ENCODE measurements at places on chromosomes 1 and 21.

DNA sequence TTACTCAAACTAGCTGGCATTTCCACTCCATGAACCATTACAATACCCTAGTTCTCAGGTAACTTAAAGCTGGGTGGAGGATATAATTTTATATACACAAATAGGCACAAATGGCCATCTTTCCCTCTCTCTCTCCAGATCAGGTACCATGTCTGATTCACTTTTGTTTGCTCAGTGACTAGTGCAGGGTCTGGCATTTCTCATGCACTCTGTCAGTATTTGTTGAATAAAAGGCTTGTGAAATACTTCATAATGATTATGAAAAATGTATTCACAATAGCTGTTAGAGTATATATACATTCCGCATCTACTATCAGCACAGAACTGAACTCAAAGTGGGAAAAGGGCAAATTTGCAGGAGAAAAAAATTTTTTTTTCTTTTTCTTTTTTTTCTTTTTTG, 510.2 kb upstream of the USP24 start:
- no peak for DNase-seq

DNA sequence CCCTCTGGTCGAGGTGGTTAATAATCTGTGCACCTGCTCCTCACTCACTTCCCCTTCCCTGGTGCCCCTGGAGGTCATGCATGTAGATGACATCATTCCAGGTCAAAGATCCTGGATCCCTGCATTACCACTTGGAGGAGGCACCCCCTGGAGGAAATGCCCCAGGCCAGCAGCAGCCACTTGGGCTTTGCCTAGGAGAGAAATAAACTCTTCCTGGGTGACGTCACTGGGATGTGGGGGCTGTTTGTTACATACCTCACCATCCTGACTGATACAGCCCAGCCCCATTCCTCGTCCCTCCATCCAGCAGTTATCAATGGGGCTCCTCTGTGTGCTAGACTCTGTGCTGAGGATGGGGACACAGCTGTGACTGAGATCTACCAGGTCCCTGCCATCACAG, 433.6 kb downstream of the PTPRU start:
- DNase-seq, result no peak

- no peak for DNase-seq
Observed at GRCh38 chr1:58011978-58012377, 534.5 kb downstream of the OMA1 start.

GRCh38 chr1:43039228-43040055, 80.8 kb upstream of the SLC2A1 start:
- no peak for DNase-seq

DNA sequence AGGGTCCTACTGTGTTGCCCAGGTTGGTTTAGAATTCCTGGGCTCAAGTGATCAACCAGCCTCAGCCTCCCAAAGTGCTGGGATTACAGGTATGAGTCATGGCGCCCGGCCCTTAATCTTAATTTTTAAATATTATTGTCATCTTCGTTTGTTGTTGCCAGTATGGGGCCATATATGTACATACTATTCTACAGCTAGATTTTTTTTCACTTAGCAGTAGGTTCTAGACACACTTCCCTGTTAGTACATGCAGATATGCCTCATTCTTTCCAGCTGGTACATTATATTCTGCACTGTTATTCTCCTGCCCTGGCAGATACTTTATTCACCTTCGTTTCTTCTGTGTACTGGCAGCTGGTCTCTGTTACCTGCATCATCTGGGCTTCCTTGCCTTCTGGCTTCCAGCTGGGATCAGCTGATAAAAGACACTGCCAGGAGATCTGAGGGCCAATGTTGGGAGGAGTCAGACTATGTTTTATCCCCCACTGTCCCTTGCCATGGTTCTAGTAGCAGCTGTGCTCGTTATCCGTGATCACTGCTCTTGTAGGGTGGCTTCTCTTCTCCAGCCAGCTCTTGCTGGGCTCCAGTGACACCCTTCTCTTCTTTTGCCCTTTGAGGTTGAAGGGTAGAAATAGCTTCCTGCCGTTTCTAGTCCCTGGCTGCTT, 24.7 kb downstream of the ST3GAL3 start:
- no peak for DNase-seq

- DNase-seq, result no peak
Observed at GRCh38 chr21:23963454-23963853, 1643.8 kb downstream of the MRPL39 start.

- peak; percentile 13 for DNase-seq
Observed at GRCh38 chr1:38489844-38490270, 369.7 kb downstream of the RRAGC start.

- peak; percentile 10 for DNase-seq
Observed at GRCh38 chr1:117339866-117340700, 27.2 kb upstream of the MAN1A2 start.

- no peak for DNase-seq
Observed at GRCh38 chr1:70671006-70671405, 259.9 kb downstream of the CTH start.

GRCh38 chr21:44818640-44819011, 764 bp upstream of the SUMO3 start:
- DNase-seq, result no peak

- DNase-seq, result peak; percentile 10
Observed at GRCh38 chr1:119286587-119287181, 81.9 kb upstream of the HAO2 start.

DNA sequence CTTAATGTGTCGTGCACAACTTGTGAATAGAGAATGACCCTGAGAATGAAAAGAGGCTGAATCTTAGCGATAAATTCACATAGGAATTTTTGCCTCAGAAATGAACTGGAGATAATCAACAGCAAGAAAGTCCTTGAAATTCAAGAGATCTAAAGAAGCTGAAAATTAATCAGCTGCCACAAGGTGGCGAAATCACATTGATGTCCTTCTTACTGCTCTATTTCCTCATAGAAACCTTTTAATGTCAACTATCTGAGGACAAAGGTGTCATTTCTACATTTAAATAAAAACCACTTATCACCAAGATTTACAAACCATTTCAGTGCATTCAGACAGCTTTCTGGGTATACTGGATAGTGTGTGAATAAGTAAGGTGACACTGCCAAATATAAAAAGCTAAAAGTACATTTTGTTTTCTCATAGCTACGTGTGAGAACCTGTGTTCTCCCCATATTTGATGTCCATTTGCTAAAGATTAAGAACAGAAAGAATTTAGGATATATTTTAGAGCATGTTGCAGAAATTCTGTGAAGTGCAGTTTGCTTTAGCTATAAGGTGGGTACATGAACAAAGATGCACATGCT, 485.3 kb upstream of the PTBP2 start:
- peak; percentile 11 for DNase-seq

DNA sequence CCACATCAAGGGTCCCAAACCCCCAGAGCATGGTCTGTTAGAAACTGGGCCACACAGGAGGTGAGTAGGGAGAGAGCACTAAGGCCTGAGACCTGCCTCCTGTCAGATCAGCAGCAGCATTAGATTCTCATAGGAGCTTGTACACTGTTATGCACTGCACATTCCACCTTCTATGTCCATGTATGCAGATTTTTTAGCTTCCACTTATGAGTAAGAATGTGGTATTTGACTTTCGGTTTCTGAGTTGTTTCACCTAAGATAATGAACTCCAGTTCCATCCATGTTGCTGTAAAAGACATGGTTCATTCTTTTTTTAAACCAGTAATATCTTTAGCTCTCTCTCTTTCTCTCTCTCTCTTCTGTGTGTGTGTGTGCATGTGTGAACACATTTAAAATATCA, 663 bp upstream of the GBP6 start:
- DNase-seq, result no peak

DNA sequence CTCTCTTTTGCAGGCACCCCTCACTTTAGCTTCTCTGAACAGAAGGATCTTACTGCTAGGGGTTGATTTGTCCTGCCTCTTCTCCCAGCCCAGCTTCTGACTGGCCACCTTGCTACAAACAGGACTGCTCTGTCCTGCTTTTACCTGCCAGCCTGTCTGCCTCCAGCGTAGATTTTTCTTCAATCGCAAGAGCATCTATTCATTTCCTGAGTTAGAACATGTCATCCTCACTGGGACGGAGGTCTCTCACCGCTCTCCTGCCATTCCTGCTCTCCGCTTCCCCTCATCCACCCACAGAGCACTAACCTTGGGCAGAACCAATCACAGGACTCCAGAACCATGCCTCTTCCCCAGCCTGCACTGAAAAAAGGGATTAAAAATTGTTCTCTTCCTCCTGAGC, 3.5 kb upstream of the ATP1B1 start:
- DNase-seq, result no peak

GRCh38 chr1:193183019-193183627, 3.3 kb downstream of the B3GALT2 start:
- DNase-seq, result peak; percentile 28

DNA sequence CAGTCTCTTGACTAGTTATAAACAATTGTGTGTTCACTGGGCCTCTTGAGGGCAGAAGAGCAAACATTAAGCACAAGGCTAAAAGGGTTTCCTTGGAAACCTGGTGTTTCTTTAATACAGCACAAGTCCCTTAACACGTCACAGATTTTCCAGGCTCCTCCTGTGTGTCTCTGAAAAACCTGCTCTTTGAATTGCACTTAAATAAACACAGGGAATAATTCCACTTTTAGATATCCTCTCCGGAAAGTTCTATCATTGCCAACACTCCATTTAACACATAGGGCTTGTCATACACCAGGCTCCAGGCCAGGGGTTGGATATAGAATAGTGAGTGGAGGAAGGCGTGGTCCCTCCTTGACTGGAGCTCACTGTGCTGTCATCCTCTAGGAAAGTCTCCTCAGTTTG, 442.6 kb downstream of the DSCAM start:
- no peak for DNase-seq

GRCh38 chr1:161954466-161954865, 69.2 kb downstream of the OLFML2B start:
- DNase-seq, result no peak

DNA sequence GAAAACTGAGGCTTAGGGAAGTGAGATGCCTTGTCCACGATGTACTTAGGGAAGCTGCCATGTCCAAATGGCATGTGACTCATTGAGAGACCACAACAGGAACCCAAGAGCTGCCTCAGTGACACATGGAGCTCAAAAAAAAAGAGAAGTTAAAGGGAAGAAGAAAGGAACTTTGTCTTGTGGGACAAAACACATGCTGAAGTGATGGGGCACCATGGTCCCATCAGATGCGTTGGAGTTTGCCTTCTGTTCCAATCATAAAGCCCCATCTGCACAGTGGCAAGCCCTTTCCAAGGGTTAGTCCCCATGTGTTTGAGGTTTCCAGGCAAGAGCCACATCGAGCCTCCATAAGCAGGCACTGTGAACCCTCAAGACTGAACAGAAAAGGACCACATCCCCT, 8.0 kb downstream of the MED8 start:
- DNase-seq, result no peak

DNA sequence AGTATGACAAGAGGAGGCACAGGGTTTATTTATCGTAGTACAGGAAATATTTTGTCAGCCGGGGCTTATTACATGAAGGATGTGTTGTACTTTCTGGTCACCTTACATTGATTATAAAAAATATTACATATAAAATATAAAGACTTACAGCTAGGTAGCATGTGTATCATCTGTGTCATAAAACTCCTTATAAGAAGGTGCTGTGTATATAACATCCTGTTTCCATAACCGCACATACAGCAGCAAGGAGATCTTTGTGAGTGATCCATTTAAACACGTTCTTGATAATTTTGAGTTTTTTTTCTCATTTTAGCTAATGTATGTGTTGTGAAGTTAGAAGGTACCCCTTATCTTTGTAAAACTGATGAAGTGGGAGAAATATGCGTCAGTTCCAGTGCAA, 60.1 kb downstream of the S100B start:
- no peak for DNase-seq

DNA sequence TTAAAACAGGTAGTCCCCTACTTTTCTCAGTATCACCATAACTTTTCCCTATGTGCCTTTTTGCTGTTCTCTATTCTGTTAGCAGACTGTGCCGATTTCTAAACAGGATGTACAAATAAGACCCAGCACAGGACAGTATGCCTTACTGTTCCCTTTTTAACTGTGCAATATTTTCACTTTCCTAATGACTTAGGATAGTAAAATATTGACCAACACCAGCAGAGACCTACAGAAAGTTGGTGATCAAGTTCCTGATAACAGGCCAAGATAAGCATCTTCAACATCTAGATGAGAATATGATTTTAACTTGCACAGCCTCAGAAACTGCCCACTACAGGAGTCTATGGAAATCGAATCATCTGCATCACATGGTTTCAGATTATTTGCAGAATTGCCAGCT, 42.0 kb downstream of the ADSS2 start:
- DNase-seq, result no peak

DNA sequence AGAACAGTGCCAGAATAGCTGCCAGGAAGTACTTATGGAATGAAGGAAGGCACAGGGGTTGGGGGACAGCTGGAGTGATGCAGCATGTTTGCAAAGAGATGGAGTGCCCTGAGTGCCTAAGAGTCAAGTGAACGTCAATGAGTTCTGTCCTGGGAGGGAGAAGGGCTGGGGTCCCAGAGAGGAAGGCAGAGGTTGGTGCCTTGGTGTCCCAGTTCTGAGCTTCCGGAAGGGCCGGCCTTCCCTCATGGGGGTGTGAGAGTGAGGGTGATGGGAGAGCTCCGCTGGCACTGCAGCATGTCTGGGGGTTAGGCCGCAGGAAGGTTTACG, 17.6 kb downstream of the NES start:
- no peak for DNase-seq

GRCh38 chr1:9249534-9250410, 15.2 kb downstream of the H6PD start:
- DNase-seq, result no peak

DNA sequence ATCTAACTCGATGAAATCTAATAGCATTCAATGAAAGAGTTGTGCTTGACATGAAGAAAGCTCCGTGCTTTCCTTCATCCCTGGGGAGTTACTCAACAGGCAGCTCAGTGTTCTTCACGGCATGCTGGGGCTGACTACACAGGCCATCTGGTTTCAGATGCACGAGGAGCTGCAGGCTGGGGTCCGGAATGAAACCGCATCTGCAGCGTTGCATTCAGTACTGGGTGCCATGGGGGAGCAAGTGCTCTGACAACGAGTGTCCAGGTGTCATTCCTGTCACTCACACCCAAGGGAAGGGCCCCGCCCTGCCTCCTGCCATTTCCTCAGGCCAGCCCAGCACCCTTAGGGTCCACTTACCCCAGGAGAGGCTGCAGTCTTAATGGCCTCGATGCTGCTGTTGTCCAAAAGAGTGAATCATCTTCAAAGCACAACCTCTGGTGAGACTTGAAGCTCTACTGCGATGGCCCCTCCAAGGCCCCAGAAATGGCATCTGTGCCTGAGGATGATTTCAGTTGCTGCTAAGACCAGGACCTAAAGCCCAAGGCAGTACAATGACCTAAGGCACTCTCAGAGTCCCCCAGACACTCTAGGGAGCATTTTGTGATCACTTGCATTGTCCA, 61.4 kb downstream of the STUM start:
- peak; percentile 77 for DNase-seq

DNA sequence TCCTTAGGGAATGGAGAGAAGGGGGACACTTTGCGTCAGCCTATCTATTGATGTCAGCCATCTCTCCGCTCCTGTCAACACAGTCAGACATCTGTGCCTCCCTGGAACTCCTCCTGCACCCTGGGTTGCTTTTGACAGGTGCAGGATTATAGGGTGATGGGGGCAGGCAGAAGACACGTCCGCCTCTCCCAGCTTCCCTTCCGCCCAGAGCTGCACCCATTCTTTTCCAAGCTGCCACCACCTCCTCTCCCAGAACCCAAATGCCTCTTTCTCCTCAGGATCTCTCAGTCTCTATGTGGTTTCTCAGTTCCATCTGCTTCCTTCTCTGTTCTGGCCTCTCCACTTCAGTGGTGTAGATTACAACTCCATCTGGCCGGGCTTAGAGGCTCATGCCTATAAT, 17.1 kb upstream of the KIF1B start:
- DNase-seq, result no peak

GRCh38 chr1:98053471-98054366, 132.9 kb upstream of the DPYD start:
- DNase-seq, result peak; percentile 10

Measured in COLO829 (cell line).